ENCODE measurements at places on chromosomes 3 and 15.

- no peak for DNase-seq
These were observed 73.4 kb downstream of the ULK4 start for GRCh38 chr3:41888368-41889076.

DNA sequence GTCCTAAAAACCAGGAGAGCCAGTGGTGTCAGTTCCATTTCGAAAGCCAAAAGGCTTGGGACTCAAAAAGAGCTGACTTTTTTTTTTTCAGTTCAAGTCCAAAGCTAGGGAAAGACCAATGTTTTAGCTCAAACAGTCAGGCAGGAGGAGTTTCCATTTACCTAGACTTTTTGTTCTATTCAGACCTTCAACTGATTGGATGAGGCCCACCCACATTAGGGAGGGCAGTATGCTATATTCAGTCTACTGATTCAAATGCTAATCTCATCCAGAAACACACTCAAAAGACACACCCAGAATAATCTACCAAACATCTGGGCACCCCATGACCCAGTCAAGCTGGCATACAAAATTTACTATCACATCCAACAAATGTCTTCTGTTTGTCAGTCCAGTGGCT, 374.0 kb downstream of the KCNH8 start:
- DNase-seq: no peak

- DNase-seq: no peak
These were observed 30.9 kb upstream of the MRPS22 start for GRCh38 chr3:139312959-139313358.

DNA sequence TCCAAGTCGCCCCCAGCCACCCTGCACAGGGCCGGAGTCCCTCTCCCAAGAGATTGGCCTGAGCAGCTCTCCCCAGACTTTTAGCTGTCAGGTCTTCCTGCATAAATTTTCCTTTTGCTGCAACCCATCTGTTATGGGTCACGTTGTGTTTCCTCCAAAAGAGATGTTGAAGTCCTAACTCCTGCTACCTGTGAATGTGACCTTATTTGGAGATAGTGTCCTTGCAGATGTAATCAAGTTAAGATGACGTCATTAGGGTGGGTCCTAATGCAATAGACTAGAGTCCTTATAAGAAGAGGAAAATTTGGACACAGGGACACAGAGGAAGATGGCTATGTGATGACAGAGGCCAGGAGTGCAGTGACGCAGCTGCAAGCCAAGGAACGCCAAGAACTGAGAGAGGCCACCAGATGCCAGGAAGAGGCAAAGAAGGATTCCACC, 13.2 kb upstream of the SLC6A6 start:
- DNase-seq: no peak

GRCh38 chr3:42612928-42613327, 12.4 kb downstream of the NKTR start:
- DNase-seq: no peak

- DNase-seq: no peak
These were observed 7.8 kb upstream of the RHCG start for GRCh38 chr15:89504166-89504565.

DNA sequence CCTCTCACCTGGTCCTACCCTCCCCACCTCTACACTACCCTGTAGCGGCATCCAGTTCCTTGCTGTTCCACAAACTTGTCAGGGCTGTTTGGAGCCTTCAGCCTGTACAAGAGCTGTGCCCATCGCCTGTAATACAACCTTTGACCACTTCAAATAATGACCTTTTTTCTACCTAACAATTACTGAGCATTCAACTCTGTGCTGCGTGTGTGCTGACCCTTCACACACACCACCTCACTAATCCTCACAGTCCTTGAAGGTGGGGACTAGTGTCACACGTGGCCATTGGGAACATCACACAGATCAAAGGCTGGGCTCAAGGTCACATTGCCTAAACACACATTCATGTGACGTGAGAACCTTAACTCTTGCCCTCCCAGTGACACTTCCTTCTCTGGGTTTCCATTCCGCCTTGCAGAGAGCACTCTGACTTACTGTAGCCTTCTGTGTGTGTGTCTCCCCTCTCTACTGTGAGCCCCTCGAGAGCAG, 3.1 kb downstream of the C3orf20 start:
- DNase-seq: no peak

GRCh38 chr3:126194713-126195305, 14.4 kb upstream of the ALDH1L1 start:
- no peak for DNase-seq

- no peak for DNase-seq
These were observed 98.0 kb upstream of the SLC25A36 start for GRCh38 chr3:140843656-140844055.

DNA sequence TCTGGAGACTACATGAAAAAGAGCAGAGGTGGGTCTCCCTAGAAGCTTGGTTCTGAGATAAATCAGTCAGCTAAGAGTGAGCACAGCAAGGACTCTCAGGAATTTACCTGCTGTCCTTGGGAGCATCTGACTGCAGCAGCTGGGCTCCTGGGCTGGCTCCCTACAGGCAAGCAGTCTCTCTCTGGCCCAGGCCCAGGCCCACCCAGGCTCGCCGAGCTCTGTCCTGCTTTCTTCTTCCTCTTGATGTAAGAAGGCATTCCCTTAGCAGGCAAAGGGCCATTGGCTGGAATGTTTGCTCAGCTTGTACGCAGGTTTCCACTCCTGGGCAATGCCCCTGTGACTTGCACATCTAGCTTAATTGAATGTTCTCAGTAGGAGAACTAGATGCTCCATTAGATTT, 4.3 kb upstream of the RBP2 start:
- no peak for DNase-seq

GRCh38 chr3:69462826-69463100, 76.9 kb upstream of the FRMD4B start:
- no peak for DNase-seq

DNA sequence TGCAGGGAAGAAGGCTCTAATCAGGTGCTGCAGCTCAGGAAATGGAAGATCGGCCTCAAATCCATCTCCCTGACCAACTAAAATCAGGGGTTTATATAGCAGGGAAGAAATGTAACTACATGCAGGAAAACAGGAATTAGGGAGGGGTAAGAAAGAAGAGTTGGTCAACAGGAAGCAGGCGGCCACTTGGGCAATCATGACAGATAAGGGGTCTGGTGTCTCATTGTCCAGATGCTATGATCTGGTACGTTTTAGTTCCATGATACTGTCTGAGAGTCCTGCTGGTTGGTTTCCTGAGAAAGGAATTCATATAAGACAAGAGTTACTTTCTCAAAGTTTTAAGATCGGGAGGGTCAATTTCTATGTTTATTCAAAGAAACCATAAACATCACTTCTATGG, 24.2 kb downstream of the KATNBL1 start:
- DNase-seq: no peak

DNA sequence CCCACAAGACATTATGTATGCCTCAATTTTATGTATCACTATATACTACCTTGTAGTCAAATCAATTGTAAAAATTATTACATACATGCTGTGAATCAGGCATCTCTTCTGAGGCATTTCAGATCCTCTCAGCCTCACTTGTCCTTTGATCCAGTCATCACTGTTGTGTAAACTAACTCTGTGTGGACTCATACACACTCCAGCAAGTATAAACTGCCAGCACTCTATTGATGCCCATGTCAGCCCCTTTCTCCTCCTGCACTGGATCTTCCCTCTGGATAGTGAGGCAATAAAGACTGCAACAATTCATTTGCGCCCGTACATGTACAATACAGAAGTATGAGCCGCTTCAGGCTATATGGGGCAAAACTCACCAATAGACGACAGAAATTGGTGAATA, 364.7 kb upstream of the TGFBR2 start:
- DNase-seq: no peak

Measured in NCI-H2081 (cell line).